Activated CD4-positive, alpha-beta T cell treated with anti-CD3 and anti-CD28 coated beads, Interleukin-2, amount 50 U/mL, for 24 hours (primary cell): ENCODE measurements at places on chromosomes 1 and 21.

DNA sequence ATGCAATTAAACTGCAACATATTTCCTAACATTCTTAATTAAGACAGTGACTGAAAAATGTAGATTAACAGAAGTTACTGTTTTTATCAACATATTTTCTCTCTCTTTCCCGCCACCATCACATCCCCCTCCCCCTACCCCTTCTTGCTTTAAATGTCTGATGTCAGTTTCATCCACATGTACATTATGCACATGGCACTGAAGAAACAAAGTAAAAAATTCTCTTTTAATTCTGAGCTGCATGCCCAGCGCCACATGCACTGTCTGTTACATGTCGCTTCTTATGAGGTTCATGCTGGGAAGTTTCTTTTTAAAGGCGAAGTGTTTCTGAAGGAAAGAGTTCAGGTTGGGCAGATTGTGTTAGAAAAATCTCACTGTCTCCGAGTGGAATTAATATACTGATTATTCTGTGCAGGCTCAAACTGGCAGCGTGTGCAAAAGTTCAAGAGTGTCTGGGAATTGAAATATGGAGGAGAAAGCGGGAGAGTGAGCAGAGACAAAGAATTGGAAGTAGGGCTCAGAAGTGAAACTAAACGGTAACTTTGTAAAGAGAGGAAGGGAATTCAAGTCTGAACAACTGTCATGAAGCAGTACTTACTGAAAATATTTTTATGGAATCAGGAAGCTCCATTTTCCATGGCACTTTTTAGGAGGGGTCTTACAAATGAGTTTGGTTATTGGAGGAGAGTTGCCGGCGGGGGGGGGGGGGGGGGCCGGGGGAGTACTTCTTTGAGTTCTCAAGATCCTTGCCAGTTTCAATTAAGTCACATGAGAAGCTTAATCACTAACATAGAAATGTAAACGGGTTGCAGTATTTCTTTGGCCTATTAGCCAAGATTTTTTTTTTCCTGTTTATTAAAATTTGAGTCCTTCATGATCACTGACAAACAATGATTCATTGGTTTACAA lies 217.6 kb downstream of the SDCCAG8 start:
- DNase-seq: no peak

- no peak for DNase-seq
These were observed 78.9 kb upstream of the MROH9 start for GRCh38 chr1:170856455-170856854.

- no peak for DNase-seq
These were observed 66.9 kb upstream of the PRDX6 start for GRCh38 chr1:173410133-173410793.

DNA sequence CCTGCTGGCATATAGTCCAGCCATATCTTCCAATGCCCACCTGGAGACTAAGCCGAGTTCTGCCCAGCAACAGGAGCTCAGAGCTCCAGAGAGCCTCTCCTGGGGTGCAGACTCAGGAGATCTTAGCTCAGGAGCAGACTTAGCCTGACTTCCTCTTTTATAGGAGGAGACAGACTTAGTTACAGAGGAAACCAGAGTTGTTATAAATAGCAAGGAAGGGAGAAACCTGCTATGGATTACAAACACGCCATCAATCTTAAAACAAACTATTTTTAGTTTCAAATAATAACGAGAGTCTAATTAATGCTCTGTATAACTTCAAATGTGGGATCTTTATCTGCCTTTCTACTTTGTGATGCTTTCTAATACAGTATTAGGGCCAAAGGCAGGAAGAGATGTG lies 3.3 kb upstream of the KIF21B start:
- DNase-seq: no peak

DNA sequence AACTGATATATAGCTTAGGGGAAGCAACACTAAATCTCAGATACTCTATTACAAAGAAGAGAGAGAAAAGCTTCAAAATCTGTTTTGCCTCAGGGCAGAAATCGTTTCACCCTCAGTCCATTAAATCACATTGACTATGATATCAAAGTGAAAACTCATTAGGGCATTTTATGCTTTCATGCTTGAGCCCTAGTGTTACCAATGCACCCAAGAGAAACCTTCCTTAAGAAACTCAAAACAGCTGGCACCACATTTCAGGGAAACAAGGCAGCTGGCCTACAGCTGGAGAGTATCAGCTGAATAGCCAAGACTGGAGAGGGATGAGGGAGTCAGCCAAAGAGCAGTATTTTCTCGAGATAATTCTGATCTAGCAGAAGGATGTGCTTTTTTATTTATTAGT lies 14.9 kb downstream of the COLGALT2 start:
- DNase-seq: no peak

DNA sequence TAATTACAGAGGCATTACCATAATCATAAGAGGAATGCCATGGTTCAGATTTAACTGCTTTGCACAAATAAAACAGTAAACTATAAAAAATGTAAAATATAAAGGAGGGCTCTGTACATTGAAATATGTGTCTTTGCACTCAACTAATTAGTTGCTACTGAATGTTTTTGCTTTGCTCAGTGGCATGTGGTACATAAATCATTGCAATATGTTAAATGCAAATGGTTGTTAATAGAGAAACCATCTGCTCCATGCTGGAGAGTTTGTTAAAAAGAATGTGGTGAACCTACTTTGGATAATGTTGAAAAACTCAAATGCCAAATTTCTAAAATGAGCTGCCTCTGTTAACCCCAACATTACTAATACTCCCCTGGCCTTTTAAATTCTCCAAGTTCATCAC lies 201.5 kb downstream of the NTNG1 start:
- DNase-seq: no peak

DNA sequence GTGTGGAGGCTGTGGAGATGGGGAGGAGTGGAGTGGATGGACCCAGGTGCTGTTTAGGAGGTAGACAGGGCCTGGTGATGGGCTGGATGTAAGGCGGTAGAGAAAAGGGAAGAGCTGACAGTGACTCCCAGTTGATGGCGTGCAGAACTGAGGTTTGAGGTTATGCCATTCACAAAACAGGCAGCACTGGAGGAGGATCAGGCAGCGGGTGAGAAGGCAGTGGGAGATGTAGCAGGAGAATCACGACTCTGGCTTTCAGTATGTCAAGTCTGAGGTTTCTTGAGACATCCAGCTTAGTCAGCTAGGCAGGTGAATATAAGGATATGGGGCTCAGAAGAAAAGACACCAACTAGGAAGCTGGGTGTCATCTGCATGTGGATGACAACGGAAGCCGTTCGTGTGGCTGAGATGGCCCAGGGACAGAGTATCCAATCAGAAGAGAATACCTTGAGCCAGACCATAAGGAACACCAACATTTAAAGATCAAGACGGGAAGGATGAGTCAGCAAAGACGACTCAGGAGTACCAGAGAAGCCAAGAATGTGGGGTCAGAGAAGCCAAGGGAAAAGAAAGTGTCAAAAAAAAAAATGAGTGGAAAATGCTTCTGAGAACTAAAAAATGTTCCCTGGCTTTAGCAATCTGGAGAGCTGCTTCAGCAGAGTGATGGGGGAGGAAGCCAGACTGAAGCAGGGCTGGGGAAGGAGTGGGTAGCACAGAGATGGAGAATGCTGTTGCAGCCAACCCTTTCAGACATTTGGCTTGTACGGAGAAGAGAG lies 15.2 kb downstream of the LRRN2 start:
- no peak for DNase-seq

GRCh38 chr1:82073659-82074058 lies 272.9 kb downstream of the ADGRL2 start:
- DNase-seq: no peak

DNA sequence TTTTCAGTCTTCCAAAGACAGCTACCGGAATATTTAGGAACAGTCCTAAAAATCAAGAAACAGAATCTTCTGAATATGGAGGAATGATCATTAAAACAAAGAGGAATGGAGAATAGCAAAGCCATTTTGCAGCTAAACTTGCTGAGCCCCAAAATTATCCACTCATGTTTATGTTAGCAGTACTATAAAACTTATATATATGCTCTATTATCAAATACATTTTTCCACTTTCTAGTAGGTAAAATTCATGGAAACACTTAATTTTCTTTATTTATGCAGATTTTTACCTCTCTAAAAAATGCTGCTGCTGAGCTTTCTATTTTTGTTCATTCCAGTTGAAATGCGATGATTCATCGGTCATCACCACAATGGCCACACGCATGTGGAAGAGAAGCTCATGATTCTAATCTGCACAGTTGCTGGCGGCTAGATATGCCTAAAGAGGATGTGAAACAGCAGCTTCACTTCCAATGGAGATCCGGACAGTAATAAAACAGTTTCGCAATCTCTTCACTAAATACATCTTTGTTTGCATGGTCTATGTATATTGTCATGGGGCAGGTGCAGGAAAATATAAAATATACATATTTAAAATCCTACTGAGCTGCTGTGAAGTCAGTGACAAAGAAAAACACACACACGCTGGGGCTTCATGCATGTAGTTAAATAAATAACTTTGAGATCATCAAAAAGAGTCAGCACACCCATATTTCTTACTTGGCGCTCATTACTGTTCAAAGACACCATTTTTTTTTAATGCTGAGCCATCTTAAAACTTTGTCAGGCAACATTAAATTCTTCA lies 292.2 kb downstream of the SMYD3 start:
- DNase-seq: no peak

- no peak for DNase-seq
These were observed 91.8 kb upstream of the SERBP1 start for GRCh38 chr1:67522001-67522441.

GRCh38 chr1:5991381-5992025 lies 722 bp downstream of the NPHP4 start:
- DNase-seq: no peak

GRCh38 chr21:33655588-33656221 lies 13.4 kb downstream of the ITSN1 start:
- no peak for DNase-seq

DNA sequence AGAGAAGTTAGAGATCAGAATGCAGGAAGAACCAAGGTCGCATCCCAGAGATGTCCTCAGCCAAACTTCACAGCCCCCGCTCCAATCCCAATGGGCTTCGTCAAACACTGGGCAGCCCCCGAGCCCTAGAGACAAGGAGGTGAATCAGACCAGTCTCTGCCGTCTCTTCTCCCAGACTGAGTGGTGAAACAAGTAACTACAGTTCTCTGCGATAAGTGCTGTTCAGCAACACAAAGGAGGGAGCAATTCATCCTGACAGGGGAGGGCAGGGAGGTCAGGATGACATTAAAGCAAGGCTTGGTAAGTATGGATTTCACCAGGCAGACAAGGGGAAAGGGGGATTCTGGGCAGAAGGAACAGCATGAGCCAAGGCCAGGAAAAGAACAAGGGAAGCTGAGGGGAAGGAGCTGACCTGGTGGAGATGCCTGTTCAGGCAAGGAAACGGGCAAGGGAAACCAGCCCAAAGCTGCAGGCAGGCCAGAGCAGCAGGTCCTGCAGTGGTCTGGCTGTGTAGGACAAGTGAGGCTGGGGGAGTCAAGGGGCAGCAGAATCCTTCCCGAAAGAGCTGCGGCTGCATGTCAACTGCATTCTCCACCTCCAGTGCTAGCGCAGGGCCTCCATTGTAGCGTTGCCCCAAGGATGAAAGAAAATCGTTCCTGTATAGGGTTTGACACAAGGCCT lies 13.6 kb upstream of the ERI3 start:
- no peak for DNase-seq

DNA sequence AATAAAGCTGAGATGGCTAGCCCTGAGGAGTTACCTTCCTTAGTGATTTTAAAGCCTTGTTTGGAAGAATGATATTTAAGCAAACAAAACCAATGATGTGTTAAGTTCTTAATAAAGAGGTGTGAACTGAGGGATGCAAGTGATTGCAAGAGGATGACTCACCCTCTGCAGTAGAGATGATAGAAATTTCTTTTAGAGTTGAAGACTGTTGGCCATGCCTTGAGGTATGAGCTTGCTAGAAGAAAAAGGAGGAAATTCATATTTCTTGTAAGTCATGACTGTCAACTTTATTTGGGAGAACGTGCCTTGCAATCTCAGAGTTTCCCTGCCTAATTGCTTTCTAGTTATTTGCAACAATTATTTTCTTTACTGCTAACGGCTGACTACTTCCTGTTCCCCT lies 94.7 kb downstream of the PLA2G4A start:
- DNase-seq: no peak

GRCh38 chr21:32508558-32508957 lies 76.8 kb downstream of the TCP10L start:
- DNase-seq: no peak

DNA sequence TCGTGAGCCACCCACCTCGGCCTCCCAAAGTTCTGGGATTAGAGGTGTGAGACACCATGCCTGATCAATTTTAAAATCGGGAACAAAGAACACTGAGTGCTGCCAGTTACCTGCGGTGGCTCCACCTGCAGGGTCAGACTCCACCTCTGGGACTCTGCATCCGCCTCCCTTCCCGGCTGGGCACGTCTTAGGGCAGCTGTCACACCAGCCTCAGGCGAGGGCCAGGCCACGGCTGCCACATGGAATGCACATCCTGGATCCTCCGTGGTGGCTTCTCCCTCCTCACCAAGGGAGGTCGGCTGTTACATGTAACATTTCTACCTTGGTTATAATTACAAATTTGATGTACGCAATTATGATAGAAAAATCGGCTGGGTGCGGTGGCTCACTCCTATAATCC lies 5.9 kb upstream of the MXRA8 start:
- DNase-seq: no peak

GRCh38 chr1:179588425-179589024 lies 3.1 kb upstream of the TDRD5 start:
- no peak for DNase-seq

- peak; percentile 56 for DNase-seq
These were observed 3.8 kb downstream of the PBXIP1 start for GRCh38 chr1:154951901-154952657.

- no peak for DNase-seq
These were observed 88.4 kb downstream of the DYRK1A start for GRCh38 chr21:37454869-37455503.
